Activated naive CD4-positive, alpha-beta T cell treated with anti-CD3 and anti-CD28 coated beads, Interleukin-2, amount 50 U/mL, for 72 hours (primary cell): ENCODE measurements at places on chromosomes 1 and 21. TPM values are rescaled to one million over a fixed set of nuclear protein-coding genes. Genes with fewer than 3 reads are reported as not detected.

Gene NECTIN4
- not detected for total RNA-seq

Gene CYP4A11
- not detected for total RNA-seq

Gene GJA9
- total RNA-seq, result not detected

Gene WDR4
- total RNA-seq, result 25.6 TPM

Gene C1orf226
- total RNA-seq, result 0.14 TPM

Gene MYBPH
- not detected for total RNA-seq

Gene FCGR3A
- 0.59 TPM for total RNA-seq

Gene PTPN22
- 54.4 TPM for total RNA-seq

Gene KRTAP10-7
- not detected for total RNA-seq

Gene NBPF6
- not detected for total RNA-seq

Gene FGR
- 0.68 TPM for total RNA-seq

Gene IL20
- not detected for total RNA-seq

Gene CRNN
- total RNA-seq, result not detected

Gene CFAP141
- total RNA-seq, result not detected

Gene NCAM2
- not detected for total RNA-seq

GRCh38 chr1:193309936-193310475 lies 123.6 kb upstream of the B3GALT2 start:
- no peak for DNase-seq

DNA sequence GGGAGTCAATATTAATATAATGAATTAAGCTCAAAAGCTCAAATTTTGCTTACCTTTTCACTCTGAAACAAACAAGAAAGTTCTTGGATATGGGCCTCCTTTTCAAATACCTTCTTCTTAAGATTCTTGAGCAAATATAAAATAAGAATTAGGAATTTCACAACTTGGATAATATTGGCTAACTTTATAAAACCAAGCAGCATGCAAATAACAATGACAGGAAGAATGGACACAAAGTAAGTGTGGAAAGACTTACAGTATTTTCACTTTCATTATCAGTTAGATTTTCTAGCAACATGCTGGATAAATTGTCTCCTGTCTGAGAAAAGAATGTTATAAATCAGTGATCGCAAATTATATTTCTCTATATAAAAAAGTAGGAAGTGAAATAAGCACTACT lies 13.2 kb downstream of the ODF2L start:
- DNase-seq, result no peak

- DNase-seq, result no peak
Observed at GRCh38 chr21:17802572-17802971, 16.6 kb downstream of the C21orf91 start.

- no peak for DNase-seq
Observed at GRCh38 chr21:26883768-26884167, 38.6 kb upstream of the ADAMTS1 start.

- no peak for DNase-seq
Observed at GRCh38 chr1:24978383-24979032, 48.4 kb upstream of the RUNX3 start.

- no peak for DNase-seq
Observed at GRCh38 chr1:162305969-162306368, 70.7 kb downstream of the SPATA46 start.

DNA sequence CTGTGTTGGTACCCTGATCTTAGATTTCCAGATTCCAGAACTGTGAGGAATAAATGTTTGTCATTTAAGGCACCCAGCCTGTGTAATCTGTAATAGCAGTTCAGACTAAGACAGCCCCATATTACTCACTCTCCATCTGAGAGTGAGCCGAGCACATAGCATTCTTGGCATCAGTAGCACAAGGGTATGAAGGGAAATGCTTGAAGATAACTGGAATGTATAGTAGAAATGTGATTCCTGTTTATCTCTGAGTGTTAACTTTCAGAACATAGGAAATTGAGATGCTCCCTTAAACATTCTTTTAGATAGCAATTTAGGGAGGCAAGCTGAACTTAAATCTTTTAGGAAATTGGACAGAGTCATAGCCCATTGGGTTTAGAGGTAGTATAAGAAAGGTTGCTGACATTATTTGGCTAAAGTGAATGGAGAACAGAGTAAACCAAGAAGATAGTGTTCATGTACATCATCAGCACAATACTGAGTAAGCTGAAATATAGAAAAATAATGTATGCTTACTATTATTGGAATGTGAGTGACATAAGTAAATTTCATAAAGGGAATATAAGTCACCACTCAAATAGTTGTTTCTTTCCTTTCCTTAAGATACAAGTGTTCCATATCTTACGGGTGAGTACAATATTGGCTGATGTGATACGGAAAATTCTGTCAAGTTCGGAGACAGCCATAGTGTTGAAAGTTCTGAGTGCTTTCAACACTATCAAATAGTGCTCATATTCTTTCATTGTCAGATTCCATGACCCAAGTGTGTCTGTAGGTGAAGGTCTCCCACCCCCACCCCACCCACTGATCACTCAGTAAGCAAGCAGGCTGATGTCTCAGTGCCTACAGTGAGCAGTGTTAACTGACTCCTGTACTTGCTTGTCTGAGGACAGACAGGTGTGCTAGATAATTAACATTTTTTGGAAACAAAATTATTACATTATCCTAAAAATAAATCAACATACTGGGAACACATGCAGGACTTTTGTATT lies 73.7 kb downstream of the LRRC8D start:
- DNase-seq, result no peak

GRCh38 chr21:38297871-38298270 lies 41.1 kb downstream of the KCNJ15 start:
- no peak for DNase-seq

DNA sequence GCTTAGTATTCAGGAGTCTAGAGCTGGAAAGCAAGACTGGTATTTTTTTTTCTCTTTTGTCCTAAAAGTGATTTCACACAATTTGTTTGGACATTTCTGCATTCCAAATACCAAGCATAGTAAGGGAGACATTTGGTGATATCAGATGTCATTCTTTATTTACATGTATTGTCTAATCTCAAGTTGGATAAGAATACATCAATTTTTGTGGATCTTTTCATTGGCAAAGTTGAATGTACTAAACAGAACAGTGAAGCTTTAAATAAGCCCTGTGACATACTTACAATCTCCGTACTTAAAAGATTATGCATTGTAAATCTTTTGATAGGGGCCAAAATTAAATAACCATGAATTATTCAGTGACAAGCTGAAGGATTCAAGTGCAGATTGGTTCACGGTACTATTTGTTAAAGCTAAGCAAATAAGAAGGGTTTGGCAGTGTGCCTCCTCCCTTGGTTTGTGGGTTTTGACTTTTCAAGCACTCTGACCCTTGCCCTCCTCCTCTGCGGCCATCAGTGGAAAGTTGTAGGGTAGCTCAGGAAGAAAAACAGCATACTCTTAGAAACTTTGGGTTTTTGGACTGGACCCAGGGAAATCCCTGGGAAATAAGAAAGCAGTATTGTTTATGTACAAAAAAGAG lies 663.7 kb downstream of the ADGRL2 start:
- DNase-seq, result no peak

- DNase-seq, result no peak
Observed at GRCh38 chr1:40645118-40645680, 20.3 kb downstream of the RIMS3 start.

GRCh38 chr1:55204997-55205396 lies 10.2 kb downstream of the USP24 start:
- DNase-seq, result no peak

DNA sequence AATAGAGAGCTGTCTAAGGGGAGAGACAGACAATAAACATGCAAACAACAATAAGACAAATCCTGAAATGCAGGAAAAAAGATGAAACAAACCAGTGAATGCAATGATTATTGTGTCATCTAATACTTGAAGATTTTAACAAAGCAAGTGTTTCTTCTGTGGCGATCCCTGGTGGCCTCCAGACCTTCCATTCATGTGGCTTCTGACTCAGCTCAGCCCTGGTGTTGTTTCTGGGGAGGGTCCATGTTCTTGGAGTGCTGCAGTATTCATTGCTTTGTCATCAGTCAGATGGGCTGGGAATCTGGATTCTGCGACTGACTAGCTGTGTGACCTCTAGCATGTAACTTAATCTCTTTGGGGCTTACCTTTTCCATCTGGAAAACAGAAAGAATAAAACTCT lies 1.5 kb upstream of the C2CD4D start:
- no peak for DNase-seq

DNA sequence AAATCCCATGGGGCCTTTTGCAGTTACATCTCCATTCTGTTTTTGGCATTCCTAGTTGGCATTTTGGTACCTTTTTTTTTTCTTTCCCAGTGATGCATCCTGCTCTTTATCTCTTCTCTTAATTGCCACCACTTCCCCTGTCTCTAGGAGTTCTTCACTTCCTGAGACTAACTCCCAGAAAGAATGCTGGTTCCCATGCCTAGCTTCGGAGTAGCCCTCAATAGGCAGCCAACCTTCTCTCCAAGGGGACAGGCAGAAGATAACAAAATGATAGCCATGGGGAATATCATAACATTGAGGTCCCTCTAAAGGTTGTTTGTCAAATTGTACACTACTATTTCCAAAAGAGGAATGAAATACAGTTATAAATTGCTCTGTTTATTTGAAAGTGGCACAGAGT lies 150.6 kb upstream of the UBE2U start:
- DNase-seq, result no peak

GRCh38 chr1:234185438-234185837 lies 187.8 kb upstream of the COA6 start:
- no peak for DNase-seq

GRCh38 chr1:225004396-225004795 lies 74.9 kb downstream of the DNAH14 start:
- no peak for DNase-seq

- DNase-seq, result no peak
Observed at GRCh38 chr1:203177036-203177405, 1.4 kb upstream of the MYBPH start.

GRCh38 chr1:60413091-60413490 lies 339.5 kb upstream of the C1orf87 start:
- DNase-seq, result no peak

DNA sequence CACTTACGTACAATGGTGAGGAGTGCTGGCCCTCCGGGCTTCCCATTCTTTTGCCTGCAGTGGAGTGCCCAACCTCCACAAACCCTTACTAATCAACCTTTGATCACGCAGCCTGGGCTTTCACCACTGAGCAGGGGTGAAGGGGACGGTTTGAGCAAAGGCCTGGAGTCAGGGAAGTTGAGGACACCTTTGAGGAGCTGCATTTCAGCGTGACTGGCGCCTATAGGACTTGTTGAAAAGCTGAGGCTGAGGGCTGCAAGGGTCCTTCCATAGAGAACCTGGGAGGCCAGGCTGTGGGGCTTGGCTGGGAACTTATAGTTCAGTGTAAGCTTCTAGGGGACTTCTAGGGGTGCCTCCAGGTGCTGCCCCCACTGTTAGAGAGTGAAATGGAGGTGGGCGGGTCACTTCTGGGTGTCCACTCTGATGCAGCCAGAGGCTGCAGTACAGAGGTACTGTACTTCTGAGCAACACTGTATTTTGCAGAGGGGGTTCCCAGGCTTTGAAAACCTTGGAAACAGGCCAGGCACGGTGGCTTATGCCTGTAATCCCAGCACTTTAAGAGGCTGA lies 9.8 kb downstream of the SYTL1 start:
- no peak for DNase-seq

DNA sequence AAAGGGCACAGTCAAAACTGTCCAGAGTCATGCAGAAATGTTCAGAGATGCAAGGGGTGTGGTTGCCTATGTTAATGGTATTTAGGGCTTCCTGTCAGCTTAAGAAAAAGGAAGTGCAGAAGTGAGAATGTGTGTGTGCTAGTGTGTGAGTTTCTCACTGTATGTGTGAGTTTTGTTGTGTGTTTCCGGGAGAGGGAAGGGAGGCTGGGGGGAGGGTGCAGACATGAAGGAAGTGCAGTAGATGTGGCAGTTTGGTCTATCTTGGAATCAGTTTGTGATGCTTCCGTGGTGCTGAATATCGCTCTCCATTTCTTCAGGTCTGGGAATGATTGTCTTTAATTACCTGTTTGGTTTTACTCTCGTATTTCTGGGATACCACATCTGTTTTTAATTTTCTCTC lies 16.5 kb upstream of the ATP6V1G3 start:
- peak; percentile 36 for DNase-seq

- DNase-seq, result no peak
Observed at GRCh38 chr1:170836141-170836540, 99.2 kb upstream of the MROH9 start.

- DNase-seq, result peak; percentile 10
Observed at GRCh38 chr1:88661188-88661587, 22.9 kb upstream of the PKN2 start.

DNA sequence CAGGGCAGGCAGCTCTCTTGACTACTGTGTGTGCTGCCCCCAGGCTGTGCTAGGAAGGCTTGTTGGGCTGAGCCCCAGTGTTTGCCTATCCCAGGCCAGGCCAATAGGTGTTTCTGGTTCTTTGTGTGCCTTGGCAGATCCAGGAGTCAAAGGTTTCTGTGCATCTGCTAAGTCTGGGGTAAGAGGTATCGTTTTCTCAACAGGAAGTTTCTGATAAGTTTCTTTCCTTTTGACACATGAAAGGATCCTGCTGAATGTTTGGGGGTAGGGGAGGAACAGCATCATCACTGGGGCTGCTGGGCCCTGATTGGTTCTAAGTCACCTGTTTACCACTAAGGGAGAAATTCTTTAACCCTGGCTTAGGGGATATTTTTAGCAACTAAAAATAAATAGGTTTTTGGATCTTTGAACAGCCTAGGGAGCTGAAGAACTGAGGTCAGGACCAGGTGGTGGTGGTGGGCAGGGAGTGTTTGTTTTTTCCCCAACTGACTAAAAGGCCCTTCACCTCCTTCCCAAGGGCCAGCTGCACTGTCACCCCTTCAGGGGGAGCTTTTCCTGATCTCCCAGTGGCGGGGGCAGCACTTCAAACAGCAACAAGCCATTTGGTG lies 85.1 kb downstream of the KCNN3 start:
- DNase-seq, result no peak

DNA sequence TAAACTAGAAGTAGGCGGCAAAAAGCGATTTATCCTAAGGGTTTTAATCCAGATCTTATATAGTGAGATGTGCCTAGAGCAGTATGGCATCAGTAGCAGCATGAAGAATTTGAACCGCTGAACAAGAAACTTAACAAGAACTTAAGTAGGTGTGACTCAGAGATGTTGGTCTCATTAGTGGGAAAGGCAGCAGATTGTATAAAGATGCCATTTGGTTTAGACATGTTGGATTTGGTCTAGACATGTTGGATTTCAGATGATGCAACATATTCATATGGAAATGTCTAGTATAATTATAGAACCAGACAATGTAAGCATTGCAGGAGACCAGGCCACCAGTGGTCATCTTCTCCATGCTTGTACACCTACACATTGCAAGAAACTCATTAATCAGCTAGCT lies 42.1 kb upstream of the ZP4 start:
- no peak for DNase-seq

DNA sequence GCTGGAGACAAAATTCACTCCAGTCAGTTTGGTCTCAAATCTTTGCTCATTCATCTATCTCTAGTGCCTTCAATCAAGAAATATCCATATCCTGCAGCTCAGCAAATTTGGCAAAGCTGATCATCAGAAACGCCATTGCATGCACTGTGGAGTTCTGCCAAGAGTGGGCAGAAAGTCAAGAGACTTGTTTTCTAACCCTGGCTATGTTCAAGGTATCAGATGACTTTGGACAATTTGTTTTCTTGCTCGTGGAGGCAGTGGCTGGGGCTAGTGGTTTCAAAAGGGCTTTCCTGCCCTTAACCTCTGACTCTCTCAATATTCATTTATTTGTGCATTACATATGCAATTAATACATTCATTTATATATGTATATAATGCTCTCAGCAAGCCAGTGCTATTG lies 12.8 kb upstream of the LRRC52 start:
- no peak for DNase-seq

GRCh38 chr1:71080230-71080738 lies 551 bp downstream of the ZRANB2 start:
- DNase-seq, result no peak

GRCh38 chr21:44695641-44696040 lies 1.3 kb upstream of the KRTAP10-12 start:
- no peak for DNase-seq

- no peak for DNase-seq
Observed at GRCh38 chr21:36698385-36698980, 432 bp upstream of the SIM2 start.
